ENCODE measurements at places on chromosomes 1 and 21.
A peak's percentile ranks its signal among the peaks of the same experiment; 100 is the strongest.

- DNase-seq: no peak
Measured at GRCh38 chr1:21308847-21309652, 18.8 kb upstream of the ECE1 start.

DNA sequence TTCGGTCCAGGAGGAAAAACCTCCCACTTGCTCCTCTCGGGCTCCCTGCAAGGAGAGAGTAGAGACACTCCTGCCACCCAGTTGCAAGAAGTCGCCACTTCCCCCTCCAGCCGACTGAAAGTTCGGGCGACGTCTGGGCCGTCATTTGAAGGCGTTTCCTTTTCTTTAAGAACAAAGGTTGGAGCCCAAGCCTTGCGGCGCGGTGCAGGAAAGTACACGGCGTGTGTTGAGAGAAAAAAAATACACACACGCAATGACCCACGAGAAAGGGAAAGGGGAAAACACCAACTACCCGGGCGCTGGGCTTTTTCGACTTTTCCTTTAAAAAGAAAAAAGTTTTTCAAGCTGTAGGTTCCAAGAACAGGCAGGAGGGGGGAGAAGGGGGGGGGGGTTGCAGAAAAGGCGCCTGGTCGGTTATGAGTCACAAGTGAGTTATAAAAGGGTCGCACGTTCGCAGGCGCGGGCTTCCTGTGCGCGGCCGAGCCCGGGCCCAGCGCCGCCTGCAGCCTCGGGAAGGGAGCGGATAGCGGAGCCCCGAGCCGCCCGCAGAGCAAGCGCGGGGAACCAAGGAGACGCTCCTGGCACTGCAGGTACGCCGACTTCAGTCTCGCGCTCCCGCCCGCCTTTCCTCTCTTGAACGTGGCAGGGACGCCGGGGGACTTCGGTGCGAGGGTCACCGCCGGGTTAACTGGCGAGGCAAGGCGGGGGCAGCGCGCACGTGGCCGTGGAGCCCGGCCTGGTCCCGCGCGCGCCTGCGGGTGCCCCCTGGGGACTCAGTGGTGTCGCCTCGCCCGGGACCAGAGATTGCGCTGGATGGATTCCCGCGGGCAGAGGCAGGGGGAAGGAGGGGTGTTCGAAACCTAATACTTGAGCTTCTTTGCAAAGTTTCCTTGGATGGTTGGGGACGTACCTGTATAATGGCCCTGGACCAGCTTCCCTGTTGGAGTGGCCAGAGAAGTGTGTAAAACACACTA, 45.3 kb downstream of the MRPL39 start:
- peak; percentile 37 for DNase-seq

DNA sequence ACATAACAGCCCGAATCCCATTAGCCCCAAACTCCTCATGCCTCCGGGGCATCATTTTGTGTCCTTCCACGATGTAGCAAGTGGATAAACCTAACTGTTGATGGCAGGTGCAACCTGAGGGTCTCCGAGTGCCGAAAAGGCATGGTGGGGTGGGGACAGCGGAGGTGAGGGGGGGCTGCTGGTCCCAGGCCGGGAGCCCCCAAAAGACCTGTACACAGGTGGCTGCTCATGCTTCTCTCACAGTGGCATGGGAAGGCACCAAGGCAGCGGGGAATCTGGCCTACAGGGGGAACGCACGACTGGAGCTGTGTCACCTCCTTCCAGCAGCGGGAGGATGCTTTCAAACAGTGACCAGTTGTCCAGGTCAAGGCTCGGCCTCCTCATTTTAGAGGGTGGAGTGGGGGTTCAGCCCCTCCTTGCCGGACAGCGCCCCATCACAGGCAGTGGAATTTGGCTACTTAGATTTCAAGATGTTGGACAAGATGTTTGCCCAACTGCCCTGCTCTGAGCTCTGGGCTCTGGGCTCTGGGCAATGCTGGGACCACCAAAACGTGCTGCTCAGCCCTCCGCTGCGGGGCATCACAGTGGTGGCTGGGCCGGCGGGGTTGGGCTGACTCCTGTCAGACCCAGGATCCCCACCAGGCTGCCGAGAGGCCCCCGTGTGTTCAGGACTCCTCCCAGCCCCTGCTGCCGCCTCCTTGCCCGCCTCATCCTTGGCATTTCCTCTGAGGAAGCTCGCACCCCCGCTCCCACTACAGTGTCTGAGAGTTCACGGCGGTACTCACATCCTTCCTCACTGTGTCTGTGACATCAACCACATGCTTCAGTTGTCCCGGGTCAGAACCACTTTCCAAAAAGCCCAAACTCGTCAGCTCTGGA, 7.6 kb downstream of the DNMT3L start:
- DNase-seq: no peak

DNA sequence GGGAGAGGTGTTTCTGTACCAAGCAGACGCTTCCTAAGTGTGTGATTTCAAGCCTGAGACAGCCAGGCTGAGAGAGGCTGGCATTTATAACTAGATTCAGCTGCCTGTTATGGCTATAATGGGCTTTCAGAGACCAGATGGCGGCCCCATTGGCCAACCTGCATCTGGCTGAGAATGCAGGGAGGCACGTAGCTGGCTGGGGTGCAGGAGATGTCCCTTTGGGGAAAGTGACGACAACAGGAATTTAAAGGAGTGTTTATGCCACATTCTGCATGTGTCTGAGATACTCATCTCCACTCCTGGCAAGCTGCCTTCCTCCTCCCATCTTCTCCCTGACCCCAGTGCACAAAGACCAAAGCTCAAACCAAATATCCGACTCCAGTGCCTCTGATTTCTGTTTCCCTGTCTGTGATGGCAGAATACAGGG, 21.3 kb upstream of the CCDC190 start:
- DNase-seq: no peak

- DNase-seq: peak; percentile 95
Measured at GRCh38 chr1:8040586-8040985, 14.5 kb upstream of the ERRFI1 start.

- DNase-seq: peak; percentile 87
Measured at GRCh38 chr1:117695796-117696490, 90.1 kb downstream of the TENT5C start.

DNA sequence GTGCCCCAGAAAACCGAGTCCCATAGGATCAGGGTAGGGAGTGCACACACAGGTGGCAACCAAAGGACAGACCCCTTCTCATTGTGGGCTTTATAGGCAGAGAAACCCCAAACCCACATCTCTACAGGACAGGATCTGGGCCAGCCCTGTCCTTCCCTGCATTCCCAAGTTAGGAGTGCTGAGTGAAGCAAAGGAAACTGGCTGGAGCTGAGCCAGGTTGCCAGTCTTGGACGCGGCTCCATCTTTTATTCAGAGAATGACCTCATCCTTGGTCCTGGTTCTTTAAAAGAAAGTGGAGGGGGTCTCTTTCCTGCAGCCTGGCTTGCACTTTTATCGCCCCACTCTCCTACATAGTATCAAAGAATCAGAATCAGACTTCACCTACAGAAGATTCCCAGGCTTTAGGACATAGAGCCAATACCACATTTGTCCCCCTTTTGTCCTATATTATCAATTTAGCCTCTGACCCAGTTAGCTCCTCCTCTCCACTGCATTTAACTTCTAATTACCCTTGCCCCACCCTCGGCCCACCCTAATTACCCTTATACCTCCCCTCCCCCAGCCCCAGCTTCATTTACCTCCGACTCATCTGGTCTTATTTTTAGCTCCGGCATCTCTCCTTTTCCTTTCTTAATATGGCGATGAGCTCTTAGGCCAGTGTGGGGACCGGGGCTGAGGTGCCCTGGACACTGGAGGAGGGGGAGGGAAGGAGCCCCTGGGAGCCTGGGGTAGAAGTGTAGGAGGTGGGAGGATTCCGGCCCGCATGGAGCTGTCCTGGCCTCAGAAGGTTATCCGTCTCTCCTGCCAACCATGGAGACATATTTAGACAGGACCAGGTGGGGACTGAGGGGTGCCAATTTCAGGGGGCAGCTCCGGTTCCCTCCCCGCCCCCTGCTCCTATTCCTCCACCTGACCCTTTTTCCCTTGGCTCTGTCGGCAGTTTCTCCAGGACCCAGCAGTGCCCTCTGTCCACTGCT, at the start of gene CASQ1:
Gene CASQ1, plus strand, starts transcription at position 927 of the 977 bp plus-strand sequence. CDS start 177 bp downstream, outside the sequence.
- no peak for DNase-seq

DNA sequence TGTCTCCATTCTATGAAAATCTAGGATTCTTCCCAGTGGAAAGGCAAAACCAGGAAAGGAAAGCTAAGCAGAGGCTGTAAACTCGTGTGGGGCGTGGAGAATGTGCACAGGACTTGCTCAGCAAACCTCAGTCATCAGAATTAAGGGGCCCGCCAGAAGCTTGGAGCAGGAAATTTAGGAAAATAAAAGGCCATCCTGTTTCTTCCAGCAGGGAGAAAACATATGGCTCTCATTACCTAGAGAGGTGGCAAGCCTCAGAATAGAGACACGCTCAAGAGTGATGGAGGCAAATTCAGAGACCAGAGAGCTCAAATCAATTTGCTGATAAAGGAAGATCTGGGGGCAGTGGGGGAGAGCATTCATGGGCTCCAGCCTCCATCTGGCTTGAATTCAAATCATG, 151.9 kb upstream of the KLHDC7A start:
- DNase-seq: no peak

DNA sequence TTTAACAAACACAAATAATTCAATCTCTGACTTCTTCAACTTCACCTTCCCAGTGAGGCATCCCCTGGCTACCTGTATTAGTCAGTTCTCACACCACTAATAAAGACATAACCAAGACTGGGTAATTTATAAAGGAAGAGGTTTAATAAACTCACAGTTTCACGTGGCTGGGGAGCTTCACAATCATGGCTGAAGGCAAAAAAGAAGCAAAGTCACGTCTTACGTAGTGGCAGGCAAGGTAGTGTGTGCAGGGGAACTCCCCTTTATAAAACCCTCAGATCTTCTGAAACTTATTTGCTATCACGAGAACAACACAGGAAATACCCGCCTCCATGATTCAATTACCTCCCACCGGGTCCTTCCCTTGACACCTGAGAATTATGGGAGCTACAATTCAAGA, 478.5 kb downstream of the ADGRL2 start:
- no peak for DNase-seq

- DNase-seq: no peak
Measured at GRCh38 chr1:170864876-170865538, 70.3 kb upstream of the MROH9 start.

DNA sequence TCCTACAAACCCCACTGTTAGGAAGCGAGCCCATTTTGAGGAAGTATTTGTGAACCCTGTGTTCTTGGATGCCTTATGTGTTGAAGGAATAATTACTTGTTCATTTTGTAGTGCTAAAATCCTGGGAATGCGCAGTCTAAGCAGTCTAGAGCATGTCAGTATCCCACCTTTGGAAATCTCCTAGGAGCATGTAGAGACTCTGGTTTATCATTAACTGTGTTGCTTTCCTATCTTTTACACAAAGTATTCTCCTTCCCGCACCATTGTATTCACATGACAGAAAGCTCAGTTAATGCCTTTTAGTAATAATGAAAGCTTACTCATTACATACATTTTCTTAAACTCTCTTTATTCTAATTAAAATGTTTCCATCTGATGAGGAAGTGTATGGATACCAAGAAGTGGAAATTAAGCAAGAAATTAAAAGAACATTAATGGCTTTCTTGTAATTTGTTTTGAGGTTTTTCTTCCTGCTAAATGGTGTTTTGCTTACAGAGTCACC, 99.4 kb downstream of the CAMTA1 start:
- DNase-seq: no peak

GRCh38 chr1:110384581-110385321, 6.1 kb downstream of the SLC16A4 start:
- no peak for DNase-seq

DNA sequence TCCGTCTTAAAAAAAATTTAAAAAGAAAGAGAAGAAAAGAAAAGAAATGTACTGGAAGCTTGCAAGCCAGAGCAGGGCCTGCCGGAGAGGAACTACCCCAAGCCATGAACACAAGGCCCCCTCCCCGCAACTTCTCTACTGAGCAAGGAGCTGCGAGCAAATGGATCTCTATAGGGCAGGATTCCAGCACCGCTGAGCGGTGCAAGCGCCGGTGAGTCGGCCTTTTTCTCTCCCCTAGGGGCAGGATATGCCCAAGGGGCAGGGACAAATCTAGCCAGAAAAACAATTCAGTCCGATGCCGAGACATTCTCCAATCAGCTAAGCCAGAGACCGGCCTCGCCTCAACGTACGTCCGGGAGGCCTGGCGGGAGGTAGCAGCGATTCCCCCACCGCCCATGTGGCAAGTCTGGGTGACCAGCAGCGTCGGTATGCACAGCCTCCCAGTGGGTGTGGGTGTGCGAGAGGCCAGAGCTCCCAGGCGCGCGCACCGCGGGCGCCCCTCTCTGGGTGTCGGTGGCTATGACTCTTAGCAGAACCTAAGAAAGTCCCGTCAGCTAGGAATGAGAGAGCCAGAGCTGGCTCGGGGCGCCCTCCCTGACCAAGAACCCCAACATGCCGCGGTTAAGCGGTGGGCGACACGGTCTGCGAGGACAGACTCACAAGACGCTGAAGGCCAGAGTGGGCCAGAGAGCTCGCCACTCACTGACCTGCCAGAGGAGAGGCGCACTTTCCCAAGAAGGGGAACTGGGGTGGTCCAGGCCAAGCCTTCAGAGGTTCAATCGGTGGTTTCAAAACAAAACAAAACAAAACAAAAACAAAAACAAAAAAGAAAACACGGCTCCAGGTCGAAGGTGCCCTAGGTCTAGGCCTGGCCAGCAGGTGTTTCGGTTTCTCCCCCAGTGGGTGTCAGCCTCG, 1.9 kb downstream of the CSMD2 start:
- peak; percentile 71 for DNase-seq

DNA sequence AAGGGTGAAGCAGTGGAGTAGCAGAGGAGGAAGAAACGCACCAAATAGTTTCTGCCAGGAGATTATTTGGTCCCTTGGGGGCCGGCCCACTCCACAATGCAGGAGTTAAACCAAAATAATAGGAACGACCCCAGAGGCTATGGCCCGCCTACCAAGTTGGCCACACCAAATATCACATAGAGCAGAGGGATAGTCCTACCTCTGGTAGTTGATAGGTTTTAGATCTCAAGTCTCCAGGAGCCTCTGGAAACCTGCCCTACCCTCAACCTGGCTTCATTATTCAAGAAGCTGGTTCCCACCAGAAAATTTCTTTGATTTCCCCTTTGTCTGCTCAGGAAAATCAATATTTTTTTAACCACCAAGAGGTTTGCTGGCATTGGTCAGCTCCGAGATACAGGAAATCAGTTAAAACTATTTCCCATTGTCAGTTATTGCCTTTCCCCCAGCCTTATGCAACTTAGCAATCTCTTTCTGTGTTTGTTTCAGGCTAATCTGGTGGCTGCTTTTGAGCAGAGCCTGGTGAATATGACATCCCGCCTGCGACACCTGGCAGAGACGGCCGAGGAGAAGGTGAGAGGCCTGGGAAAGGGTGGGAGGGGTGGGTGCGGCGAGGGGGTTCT, 35.5 kb upstream of the IPO9 start:
- no peak for DNase-seq

- DNase-seq: no peak
Measured at GRCh38 chr1:60878323-60878722, 204.0 kb upstream of the NFIA start.

GRCh38 chr1:156113282-156113950, 1.1 kb upstream of the LMNA start:
- DNase-seq: no peak

DNA sequence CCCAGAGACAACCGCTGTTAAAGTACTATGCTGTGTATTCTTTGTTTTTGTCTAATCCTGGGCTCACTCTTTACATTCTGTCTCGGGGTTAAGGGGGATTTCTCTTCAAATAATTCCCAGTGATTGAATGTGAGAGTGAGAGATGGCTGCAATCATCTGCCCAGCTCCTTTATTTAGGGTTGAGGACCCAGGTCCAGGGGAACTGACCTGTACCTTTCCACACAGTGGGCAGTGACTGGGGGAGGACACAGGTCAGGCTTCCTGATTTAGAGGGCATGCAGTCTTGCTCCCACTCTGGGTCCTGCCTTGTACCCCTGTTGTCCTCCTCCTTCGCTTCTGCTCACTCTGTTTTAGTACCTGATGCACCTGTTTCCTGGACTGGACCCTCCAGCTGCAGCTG, 22.0 kb downstream of the PHGDH start:
- no peak for DNase-seq

- no peak for DNase-seq
Measured at GRCh38 chr1:98119796-98120195, 199.0 kb upstream of the DPYD start.

Measured in amniotic stem cell (primary cell).